ENCODE measurements at places on chromosomes 7 and 10.

DNA sequence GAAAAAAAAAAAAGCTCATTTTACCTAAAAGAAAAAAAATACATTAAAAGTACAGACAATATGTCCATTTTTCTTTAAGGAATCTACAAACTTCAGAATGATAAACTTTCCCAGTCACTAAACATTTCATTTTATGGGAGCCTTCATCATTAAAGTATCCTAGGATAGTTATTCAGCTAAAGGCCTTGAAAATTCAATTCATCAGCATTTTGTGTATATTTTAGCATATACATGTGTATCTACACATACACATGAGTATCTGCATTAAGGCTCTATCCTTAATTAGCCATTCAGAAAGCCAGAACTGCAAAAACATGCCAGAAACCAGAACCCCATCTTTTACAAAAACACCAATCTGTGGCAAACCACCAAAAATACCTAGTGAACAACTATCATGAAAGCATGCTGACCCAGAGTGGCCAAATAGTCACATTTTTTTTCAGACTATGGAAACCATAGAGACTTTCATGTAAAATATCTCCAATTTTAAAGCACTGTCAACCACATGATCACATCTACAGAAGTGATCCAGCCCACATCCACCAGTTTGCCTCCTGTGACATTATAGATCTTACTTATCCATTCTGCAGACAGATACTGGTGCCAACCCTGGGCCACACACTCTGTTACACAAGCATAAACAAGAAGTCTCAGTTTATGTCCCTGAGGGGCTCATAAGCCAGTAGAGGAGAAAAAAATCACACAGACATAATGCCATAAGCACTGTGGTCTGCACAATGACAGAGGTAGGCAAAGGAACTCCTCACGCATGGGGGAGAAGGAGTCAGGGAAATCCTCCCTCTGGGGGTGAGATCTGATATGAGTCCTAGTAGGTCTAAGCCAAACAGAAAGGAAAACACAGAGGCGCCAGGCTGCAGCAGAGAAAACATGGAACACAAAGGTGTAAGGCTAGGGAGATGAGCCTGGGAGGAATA, 79.2 kb downstream of the SRPK2 start:
- DNase-seq: no peak

GRCh38 chr7:46349490-46349889, 428.4 kb upstream of the IGFBP3 start:
- DNase-seq: no peak

DNA sequence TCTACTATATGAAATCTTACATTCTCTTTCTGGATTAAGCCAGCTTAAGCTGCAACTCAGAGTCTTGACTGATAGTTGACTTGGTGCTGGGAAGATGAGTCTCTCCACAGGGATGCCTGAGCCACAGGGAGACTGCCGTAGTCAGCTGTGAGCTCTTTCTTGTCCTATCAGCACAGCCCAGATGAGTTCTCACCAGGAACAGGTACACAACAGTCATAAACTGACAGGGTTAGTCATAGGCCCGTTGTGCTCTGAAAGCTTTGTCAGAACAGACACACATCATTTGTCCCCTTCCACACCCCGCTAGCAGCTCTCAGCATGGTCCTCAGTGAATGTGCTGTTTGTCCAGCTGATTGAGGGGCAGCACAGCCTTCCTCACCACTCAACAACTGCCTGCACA, 221.6 kb downstream of the RPS24 start:
- DNase-seq: no peak

- no peak for DNase-seq
Observed at GRCh38 chr7:48097521-48098231, 8.6 kb downstream of the UPP1 start.

DNA sequence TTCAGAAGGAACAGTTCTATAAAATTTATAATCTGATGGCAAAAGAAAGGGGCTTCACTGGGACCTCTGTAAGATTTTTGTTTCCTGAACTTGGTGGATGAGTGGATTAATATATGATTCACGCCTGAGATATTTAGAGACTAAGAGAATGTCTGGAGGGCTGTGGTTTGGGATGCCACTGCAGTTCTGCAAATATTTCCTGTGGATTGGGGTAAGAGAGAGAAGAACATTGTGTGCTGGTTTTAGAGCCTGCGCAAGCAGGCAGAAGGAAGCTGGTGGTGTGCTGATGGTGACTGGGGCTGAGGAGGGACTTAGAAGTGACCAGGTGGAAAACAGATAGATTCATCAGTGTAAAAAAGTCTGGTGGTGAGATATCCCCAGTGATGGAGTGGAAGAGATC, 87.0 kb downstream of the SUGCT start:
- no peak for DNase-seq

DNA sequence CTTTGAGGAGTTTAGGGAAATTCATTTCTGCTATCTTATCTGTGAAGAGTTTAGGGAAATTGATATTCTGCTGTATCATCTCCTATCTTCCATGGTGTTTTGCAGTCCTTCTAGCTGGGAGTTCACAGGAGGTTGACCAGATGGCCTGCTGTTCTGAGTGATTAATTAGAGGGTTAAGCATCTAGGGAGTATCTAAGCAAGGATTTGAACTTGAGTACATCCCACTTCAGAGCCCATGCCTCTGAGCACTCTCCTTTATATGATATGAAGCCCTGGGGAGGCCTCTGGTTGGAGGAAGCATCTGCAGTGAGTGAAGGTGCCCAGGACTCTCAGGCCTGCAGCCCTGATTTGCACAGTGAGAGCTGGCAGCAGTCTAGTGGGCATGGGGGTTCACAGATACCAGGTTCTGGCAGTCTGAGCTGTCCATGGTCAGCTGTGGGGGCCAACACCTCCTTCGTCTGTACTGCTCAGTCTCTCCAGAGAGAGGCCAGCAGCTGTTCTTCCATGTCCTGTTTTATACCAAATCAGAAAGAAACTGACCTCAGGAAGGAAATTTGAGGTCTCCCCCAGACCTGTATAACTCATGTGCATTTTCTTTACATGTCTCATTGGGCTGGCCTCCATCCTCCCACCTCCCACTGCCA, 156.9 kb downstream of the PLCE1 start:
- DNase-seq: no peak

- DNase-seq: no peak
Observed at GRCh38 chr7:92366730-92367129, 80.6 kb upstream of the GATAD1 start.

DNA sequence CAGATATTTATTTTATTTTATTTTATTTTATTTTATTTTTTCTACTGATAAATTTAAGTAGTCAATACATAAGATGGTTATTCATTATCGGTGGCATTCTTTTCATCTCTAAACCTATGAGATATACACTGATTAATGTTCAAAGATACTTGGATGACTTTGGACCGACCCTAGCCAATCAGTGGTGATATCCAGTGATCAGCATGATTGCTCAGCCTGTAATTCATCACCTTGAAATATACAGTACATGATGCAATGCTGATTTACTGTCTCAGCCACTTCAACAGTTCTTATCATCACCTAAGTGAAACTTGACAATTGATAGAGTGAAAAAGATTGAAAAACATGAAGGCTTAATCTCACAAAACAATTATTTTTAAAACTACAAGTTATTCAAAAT, 1651.0 kb downstream of the REEP3 start:
- no peak for DNase-seq

DNA sequence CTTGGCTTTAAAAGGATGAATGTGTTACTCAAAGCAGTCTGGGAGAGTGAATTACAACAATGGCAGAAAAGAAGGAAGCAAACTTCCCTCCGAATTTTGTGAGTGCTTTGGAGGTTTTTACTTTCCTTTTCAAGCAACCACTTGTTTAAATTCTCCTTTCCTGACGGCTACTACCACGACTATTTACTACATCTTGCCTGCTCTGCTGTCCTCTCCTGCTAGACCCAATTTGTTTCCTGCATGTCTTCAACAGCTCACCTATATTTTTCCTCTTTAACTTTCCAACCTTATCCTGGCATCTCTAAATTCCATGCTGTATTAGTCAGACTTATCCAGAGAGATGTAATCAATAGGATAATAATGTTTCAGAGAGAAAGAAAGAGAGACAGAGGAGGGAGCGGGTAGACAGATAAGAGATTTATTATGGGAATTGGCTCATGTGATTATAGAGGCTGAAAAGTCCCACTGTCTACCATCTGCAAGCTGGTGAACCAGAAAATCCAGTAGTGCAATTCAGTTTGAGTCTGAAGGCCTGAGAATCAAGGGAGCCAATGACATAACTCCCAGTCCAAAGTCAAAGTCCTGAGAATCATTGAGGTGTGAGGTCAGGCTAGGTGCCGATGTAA, 42.8 kb upstream of the SLC13A1 start:
- no peak for DNase-seq

DNA sequence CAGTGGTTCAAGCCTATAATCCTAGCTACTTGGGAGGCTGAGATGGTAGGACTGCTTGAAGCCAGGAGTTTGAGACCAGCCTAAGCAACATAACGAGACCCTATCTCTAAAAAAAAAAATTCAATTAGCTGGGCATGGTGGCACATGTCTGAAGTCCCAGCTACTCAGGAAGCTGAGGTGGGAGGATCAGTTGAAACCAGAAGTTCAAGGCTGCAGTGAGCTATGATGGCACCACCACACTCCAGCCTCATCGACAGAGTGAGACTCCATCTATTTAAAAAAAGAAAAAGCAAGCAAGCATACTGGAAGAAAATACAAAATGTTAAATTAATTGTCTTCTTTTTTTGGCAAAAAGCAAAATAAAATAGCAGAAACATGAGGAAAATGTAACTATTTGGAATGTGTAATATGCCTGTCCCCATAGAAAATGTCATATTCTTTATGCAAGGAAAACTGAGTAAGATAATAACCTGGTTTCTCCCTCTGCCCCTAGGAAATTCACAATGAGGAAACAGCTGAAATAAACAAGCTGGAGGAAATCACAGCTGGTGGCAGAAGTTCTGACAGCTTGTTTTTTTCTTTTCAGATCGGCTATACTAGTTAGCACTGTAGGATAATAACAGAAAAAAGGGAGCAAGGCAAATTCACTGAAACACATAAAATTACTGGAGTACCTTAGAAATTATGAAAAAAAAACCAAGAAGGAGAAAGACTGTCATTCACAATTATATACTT, 48.5 kb downstream of the HERPUD2 start:
- no peak for DNase-seq

DNA sequence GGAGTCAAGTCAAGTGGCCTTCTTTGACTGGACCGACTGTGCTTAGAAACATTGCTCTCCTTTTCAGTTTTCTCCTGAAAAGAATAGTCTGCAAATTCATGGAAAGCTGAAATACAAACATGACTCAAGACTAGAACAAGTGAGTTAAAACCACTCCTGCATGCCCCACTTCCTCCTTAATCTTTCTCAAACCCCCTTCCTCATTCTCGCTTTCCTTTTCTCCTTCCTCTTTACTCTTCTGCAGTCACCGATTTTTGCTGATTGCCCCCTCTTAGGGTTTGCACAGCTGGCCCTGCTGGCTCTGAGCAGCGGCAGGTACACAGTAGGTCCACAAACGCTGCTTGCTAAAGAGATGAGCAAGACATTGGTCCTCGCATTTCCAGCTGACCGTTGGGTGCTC, 34.8 kb upstream of the MKI67 start:
- no peak for DNase-seq

DNA sequence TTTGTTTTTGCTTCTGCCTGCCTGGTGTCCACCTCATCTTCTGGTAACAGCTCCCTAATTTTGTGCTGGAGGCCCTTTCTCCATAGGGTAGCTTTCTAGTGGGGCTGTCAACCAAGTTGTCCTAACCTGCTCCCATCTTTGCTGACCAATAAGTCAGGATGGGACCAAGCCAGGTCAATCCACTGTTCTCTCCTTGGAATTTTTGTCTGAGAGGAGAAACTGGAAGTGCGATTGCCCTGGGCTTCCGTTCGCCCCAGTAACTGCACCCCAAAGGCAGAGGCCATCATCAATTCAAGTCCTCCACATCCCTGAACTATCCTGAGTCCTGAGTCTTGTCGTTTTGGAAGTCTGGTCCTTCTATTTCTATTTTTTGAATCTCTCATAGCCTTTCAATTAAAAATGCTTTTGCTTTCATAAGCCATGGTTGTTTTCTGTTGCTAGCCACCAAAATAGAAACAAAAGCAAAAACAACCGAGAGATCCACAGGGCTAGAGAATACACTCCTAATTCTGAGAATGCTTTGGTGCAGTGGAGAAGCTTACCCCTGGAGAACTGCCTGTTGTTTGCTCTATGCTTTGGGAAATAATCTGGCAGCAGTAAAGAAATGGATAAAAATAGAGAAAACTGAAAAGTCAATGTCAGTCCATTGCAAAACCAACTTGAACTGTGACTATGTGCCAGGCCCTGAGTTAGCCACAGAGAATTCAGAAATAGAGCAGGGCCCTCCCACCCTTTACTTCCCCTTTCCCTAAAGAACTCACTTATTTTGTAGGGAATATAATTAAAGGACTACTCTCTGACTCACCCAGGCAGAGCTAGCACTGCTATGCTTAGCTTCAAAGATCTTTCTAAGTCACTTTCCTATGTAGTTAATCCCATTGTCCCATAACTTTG, 368.1 kb downstream of the CXCL12 start:
- no peak for DNase-seq

DNA sequence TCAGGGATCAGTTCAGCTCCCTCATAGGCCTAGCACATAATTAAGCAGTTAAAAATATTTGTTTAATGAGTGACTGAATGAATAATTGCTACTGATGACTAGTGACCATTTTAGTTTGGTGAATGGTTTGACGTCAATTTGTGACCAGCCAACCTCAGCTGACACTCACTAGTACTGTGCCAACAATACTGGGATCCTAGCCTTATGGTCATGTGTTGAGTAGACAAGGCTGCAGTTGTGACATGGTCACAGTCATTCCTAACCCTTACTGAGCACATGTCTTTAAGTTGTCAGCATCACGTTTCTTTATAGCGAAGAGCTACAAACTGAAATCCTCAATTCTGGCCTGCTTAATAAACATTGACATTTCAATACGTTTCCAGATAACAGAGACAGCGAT, 86.9 kb upstream of the SLC26A5 start:
- no peak for DNase-seq

DNA sequence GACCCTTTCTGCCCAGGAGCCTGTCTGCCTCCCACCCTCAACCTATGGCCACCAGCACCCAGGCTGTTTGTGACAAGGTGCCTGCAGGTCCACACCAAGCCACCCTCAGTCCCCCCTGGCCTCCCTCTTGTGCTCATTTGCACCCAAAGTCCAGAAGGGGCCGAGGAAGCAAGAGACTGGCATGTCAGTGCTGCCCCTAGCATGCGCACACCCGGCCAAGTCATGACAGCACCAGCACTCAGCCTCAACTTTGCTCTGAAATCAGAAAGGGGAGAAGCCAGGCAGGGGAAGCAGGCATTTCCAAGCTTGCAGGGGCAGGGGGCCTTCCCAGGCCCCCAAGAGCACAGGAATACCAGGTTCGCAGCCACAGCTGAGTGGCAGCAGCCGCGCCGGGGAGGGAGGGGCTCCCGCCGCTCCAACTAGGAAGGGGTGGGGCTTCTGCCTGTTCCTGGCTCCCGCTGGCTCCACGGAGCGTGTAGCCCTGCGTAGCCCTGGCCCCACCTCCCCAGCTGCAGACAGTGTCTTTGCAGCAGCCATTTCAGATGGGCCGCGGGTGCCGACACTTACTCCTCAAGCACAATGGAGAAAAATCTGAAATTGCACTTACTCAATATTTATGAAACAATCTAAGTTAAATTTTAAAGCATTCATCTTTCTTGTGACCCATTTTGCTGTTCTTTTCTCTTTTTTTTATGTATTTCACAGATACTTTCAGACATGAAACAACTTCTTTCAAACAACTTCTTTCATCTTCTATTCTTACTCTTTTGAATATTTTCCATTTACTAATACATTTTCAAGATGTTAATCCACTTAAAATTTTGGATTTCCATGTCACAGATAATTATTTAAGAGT, 54.9 kb upstream of the ABCB5 start:
- DNase-seq: no peak

GRCh38 chr10:22489467-22489866, 144.2 kb downstream of the SPAG6 start:
- DNase-seq: no peak

- DNase-seq: no peak
Observed at GRCh38 chr7:45151967-45152366, 5.6 kb upstream of the RAMP3 start.
